ENCODE measurements at places on chromosomes 1 and 21.

DNA sequence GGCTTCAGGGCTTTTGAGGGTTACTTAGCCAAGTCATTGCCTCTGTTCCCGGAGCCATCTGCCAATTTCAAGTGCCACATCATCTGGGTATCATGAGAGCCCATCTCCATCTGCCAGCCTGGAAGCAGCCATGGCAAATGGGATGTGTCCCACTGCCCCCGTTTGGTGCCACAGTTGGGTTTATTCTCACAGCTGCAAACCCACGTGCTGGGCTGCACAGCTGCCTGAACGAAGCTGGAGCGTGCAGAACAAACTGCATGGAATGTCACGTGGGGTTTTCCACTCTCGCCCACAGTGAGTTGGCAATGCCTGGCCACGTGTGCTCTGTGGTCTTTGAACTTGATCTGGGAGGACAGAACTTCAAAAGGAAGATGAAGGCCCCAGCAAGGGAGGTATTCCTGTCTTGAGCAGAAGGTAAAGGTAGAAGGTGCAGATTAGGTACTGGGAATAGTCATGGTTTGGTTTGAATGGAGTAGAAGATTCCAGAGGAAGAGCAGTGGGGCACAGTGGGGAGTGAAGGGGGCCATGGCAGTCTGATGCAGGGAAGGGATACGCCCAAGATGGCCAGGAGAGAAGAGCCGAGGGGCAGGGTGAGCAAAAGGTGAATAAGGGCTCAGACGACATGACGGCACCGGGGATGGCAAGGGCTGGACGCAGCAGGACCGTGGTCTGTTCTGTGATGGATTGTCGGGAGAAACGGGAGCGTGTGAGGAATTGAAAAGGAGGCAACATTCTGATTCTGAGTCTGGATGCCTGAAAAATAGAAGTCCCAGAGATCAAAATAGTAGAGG lies 222.0 kb downstream of the KAZN start:
- no peak for DNase-seq

DNA sequence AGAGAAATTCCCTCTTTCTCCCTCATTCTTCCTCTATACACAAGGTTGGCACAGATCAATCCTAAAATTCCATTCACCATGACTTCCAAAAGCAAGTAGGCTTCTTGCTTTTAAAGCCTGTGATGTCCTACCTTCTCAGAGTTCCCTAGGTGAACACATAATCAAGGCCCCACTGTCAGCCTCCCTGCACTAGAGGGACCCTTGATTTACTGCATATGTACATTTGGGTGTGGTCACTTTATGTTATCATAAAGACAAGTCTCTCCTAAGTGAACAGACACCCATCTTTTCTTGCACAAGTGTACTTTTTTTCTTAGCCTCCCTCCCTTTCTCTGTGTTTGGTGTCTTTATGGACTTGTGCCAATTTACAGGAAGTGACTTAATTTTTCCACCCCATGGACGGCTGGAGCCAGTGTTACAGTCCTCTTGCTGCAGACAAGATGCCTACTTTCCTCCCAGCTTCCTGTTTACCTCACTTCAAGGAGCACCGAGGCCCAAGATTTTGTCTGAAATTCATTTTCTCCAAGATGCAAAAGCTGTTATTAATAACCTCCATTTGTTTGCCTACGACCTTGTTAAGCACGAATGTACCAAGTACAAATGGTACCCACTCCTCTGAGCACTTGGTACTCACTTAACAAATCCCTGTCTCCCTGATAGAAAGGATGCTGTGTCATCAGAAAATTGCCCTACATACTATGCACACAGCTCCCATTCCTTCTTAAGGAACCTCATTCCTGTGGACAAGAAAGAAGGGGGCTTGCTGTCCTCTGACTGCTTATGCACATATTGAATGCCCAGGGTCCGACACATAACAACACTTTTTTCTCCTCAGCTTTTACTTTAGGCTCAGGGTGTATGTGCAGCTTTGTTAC lies 82.8 kb upstream of the SLC44A3 start:
- no peak for DNase-seq

DNA sequence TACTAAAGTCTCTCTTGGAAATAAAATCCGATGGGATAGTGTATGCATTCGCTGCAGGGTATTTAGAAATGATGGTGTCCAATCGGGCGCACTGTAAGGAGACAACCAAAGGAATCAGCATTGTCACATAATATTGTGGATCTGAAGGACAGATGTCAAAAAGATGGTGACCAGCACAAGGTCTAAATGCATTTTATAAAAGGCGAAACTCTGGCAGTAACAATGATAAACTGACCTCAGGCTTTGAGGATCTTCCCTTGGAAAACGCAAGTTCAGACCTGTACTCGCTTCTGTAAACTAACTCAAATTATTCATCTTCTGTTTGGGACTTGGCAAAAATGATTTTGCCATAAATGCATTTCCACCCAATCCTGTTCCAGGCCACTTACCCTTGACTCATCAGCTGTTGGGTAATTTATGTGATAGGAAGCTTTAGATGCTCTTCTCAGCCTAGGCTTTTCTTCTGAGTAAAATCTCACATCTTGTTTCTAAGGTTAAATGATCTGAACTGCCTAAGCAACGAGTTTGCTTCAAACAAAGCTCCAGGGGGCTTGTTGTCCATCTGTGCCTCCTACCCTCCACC lies 33.8 kb downstream of the STPG1 start:
- DNase-seq: no peak

GRCh38 chr21:34092262-34092921 lies 19.0 kb downstream of the MRPS6 start:
- no peak for DNase-seq

GRCh38 chr21:18007121-18007520 lies 188.0 kb upstream of the C21orf91 start:
- DNase-seq: no peak

DNA sequence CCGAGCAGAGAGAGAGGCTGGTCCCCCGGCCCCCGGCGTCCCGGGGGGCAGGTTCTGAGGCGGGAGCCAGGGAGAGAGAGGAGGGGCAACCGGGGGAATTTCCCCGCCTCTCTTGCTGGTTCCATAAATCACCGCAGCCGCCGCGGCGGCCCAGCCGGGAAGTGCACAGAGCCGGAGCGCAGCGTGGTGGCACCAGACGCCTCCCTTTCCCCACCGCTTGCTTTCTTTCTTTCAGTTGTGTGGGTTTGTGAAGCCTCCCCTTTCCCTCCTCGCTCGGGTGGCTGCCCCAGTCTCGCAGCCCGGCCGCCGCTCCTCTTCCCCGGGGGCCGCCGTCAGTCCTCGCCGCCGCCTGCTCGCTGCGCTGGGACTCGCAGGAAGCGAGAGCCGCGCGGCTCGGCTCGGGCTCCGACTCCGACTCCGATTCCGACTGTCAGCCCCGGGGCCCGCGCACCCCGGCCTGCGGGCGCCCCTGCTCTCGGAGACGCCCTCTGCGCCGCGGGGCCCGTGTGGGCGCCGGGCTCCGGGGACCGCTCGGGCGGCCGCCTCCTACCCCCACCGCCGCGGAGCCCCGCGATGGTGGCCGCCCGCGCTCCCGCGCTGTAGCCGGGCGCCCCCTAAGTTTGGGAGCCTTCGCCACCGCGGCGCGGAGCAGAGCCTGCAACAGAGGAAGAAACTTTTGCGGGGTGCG lies at the start of gene CACHD1:
CACHD1 (plus strand) TSS at position 153 of the 688 bp plus-strand sequence. CDS start 616 bp downstream, outside the sequence.
- DNase-seq: peak; percentile 39

DNA sequence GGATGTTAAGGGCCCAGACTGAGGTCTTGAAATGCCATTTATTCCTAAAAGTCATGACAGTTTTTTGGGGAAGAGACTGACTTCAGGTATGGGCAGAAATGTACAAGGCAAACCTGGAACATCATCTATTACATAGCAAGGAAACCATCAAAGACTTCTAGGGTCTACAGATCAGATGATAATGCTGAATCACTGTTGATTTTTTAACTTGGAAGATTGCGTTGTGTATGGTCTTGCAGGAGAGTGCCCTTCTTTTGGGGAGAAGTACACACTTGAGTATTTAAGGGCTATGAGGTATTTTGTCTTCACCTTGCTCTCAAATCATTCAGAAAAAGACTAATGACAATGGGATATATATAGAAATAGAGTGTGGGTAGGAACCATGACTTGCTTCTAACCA lies 15.4 kb upstream of the RD3 start:
- DNase-seq: no peak

DNA sequence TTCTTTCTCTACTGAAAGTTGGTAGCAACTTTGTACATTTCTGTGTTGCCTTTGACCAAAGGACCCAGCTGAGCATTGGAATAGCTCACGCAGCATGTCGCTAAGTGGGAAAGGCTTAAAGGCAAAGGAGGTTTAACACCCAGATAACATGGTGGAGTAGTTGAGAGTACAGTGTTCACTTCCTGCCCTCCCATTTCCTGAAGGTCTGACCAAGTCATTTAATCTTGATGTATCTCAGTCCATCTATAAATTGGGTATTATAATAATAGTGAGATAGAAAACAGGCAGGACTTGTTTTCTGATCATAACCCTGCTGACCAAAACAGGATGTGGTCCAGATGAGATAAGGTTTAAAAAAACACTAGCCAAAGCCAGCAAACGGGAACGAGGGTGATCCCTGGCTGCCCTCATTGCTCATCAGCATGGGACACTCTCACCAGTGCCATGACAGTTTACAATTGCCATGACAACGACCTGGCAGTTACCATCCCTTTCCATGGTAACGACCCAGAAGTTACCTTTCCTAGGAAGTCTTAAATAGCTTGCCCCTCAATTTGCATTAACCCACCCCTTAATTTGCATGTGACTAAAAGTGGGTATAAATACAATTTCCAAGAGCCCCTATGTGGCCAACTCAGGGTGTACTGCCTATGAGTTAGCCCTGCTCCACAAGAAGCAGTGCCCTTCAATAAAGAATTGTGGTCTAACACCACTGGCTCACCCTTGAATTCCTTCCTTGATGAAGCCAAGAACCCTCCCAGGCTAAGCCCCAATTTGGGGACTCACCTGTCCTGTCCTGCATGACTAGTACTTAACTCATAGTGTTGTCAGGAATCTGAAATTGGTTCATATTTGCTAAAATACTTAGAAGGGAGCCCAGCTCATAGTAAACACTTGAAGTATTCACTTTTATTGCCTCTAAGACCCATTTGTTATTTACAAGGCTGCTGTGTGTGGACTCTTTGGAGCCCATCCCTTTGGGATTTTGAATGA lies 28.4 kb upstream of the FHAD1 start:
- DNase-seq: peak; percentile 14

- DNase-seq: no peak
Observed at GRCh38 chr1:63004868-63005267, 220.9 kb downstream of the ATG4C start.

DNA sequence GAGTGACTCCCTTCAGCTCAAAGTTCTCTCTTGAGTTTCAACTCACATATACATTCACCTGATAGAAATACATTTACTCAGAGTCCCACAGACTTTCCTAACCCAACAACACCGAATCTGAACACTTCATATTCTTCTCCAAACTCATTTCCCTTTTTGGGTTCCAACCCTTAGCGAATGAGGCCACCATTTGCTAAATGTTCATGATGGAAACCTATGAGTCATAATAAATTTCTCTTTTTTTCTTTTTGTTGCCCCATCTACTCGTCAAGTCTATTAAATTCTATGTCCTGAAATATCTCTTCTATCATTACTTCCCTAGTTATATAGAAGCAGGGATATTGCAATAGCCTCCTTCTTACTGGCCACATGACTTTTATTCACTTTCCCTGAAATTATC lies 100.1 kb downstream of the HLX start:
- no peak for DNase-seq

- no peak for DNase-seq
Observed at GRCh38 chr1:36345353-36345752, 21.9 kb upstream of the EVA1B start.

DNA sequence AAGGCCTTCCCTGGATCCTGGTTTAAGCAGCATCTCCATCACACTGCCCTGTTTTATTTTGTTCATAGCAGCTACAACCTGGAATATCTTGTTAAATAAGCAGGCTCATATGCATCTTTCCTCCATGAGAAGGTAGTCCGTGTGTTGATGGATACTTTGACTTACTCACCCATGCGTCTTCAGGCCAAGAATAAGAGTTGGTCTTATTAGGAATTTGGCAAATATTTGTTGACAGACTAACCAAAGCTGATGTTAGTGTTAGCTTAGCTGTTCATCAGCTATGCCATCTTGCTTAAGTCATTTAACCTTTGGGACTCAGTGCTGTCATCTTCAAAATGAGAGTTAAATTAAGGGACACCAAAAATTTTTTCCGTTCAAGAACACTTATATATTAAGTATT lies 59.2 kb downstream of the SASS6 start:
- no peak for DNase-seq

GRCh38 chr1:24364975-24365678 lies 46.0 kb downstream of the GRHL3 start:
- DNase-seq: no peak

DNA sequence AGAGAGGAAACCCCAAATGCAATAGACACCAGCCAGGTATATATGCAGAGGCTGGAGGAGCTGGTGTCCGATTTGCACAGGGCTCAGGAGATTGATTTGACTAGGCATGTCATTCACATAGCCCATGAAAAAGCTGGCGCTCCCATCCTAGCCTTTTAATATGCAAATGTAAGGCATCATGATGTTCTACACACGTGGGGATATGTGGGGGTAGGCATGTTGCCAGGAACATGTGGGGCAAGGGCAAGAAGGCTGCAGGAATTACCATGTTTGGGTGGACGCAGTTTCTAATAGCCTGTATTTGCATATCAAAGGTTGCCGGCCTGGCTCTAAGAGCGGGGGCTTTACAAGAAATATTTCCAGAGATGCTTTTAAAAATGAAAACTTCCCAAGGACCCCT lies 11.7 kb upstream of the SH3GLB1 start:
- DNase-seq: no peak

- DNase-seq: no peak
Observed at GRCh38 chr21:42767561-42767835, 111.8 kb downstream of the WDR4 start.

DNA sequence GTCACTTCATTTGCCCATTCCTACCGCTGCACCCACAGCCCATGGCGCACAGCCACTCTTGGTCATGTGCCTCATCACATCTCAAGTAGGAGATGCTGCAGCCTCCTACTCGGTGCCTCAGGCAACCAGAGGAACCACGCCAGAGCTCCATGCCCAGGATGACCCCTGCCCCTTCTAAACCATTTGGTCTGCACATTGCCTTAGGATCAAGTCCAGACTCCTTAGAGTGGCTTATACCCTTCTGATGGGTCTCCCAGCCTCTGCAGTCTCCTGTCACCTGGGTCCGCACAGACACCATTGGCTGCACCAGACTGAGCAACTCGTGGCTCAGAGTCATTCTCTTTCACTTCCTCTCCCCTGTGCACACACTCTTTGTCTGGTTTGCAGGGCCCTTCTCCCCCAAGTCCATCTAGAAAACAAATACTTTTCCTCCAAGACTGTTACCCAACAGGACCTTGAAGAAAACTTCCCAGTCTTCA lies 2.2 kb upstream of the ADORA3 start:
- peak; percentile 81 for DNase-seq

DNA sequence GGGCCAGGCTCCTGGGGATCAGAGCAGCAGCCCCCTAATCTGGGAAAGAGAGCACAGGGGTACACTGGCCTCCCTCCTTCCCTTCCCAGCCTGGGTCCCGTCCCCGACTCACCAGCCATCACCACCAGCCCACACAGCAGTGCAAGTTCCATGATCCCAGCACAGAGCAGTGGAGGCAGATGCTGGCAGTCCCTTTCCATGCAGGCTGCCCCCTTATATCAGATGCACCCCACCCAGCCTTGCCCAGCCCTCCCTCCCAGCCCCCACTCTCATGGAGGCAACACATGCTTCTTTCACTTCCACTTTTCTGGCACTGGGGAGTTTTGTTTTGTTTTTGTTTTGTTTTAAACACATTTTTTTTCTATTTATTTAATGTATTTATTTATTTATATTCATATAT lies at the start of gene PLA2G2D:
PLA2G2D (minus strand) TSS at position 190 of the 400 bp plus-strand sequence; CDS start at position 152, 38 bp downstream.
- DNase-seq: peak; percentile 37

GRCh38 chr1:30649321-30649991 lies 73.9 kb downstream of the MATN1 start:
- DNase-seq: no peak
